ENCODE measurements at places on chromosomes 7 and 10.

GRCh38 chr10:130560116-130560515 is 423.9 kb downstream of the GLRX3 start:
- DNase-seq, result no peak

DNA sequence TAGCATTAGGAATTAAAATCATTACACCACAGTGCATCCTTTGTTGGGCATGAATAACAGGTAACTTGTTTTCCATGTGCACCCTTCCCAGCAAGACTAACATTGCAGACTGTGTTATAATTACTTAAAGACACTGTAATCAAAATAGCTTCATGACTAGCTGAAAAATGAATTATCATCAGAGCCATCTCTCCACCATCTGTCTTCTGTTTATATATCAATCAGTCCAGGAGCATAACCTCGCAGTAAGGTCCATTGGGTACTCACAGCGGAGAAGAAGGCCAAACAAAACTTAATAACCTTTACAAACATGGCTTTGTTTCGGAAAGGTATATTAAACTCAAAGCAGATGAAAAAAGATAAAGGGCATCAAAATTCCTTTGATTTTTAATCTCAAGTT is 90.6 kb downstream of the ODAD2 start:
- no peak for DNase-seq

GRCh38 chr10:34169131-34169530 is 646.0 kb downstream of the PARD3 start:
- DNase-seq, result no peak

DNA sequence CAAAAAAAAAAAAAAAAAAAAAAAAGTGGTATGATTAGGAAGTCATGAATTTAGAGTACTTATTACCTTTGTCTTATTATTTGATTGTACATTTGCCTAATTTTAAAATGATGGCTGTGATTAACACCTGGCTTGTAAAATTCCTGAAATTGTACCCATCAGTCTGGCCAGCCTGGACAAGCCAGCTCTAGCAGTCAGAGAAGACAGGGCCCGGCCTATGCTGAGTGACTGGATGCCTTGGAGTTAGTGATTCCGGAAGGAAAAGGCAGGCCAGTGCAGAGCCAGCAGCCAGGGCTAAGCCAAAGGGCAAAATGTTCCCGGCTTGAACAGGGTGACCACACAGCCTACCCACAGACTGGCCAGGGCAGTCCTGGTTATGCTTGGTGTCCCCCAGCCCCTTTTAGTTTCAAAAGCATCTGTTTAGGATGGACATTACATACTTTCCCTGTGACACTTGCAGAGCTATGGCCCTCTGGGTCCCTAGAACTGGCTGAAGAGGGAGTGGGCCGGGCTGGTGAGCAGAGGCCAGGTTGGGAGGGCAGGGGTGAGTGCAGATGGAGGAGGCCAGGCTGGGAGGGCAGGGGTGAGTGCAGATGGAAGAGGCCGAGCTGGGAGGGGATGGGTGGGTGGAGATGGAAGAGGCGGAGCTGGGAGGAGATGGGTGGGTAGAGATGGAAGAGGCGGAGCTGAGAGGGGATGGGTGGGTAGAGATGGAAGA is 61.7 kb downstream of the PROSER2 start:
- no peak for DNase-seq

All from fibroblast of skin of right biceps (primary cell).